ENCODE measurements at places on chromosomes 6 and 20.

DNA sequence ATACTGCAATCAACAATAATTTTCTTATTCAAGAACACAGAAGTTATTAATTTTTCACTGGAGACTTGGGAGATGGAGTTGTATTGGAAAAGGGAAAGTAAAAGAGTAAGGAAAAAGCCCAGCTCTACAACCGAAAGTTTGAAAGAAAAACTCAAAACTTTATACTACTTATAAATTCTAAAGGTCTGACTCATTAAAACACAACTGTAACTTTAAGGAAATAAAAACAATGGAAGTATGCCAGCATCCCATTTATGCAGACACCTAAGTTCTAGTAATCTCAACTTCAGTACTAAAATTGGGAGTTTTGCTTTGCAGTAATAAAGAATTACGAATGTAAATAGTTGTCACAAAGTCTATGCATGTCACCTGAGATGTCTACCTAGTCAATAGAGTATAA lies 80.6 kb downstream of the IRAK1BP1 start:
- peak; percentile 19 for DNase-seq

DNA sequence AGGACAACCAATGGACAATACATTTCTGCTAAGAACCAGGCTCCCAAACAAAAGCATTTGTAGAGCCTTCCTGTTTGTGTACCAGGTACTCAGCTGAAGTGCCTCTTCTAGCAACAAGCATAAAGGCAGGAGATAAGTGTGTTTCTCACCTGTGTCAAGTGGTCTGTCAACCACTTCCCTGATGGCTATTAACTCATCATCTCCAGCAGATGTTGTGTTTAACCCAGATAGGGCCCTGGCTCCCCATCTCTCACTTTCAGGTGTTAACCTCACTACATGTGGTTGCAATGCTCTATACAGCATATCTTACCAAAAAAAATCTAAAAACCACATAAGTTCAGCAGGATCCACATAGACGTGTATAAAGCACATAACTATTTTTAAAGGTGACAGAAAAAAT lies 9.6 kb upstream of the IL17A start:
- DNase-seq, result no peak

- no peak for DNase-seq
These were observed 68.5 kb downstream of the FOXC1 start for GRCh38 chr6:1678201-1678600.

GRCh38 chr6:116411284-116411623 lies 40.5 kb downstream of the DSE start:
- peak; percentile 40 for DNase-seq

- peak; percentile 9 for DNase-seq
These were observed 9.7 kb upstream of the FILIP1 start for GRCh38 chr6:75503291-75503690.

DNA sequence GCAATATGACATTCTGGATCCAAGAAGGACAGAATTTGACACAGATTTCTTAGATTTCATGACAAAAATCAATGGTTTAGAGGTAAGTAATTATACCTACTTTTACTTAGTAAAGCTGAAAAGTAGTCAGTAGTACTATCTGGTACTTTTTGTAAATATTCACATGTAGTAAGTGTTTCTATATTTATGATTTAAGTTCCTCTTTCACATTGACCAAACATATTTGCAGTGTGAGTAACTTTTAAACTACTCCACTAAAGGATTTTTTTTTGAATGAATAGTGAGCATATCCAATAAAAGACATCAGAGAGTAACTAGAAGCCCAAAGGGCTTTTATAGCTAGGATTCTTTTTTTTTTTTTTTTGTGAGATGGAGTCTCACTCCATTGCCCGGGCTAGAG lies 60.8 kb downstream of the DNAH8 start:
- no peak for DNase-seq

GRCh38 chr6:9225441-9225871 lies 790.1 kb upstream of the SLC35B3 start:
- DNase-seq, result peak; percentile 84

- DNase-seq, result peak; percentile 16
These were observed 27.2 kb upstream of the TULP4 start for GRCh38 chr6:158284876-158285655.

GRCh38 chr6:14085176-14085787 lies 32.3 kb upstream of the CD83 start:
- DNase-seq, result peak; percentile 36

DNA sequence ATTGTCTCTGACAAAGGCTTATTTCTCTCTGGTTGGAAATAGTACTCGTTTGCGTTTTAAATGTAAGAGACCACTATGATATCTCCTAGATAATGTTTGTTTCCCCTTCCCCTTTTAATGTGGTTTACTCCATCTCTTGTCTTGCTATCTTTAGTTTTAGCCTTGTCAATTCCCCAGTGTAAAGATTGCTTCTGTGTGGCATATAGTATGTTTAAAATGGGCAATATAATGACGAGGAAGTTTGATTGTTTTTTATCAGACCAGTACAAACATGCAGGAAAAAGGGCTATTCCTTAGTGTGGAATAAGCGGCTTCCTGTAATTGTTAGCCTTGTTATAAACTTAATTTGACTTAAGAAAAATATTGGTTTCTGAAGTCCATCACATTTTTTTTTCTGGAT lies 3.1 kb downstream of the QKI start:
- no peak for DNase-seq

GRCh38 chr20:1185316-1185741 lies 548 bp upstream of the TMEM74B start:
- peak; percentile 15 for DNase-seq

DNA sequence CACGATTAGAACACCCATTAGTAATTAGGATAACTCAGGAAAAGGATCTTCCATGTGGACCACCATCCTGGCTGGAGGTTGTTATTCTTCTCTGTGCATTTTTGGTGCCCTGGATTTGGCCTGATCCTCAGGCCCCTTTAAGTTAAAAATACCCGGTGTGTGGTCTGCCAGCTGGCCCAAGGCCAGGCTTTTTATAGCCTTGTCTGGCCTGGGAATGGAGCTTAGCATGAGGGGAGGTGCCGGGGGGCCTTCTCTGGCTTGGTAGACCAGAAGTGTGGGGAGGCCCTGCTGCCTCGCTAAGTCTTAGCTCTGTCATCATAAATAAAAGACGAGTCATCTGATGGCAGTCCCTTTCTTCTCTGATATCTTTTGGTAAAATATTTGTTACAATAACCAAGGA lies 71.4 kb downstream of the ARID1B start:
- no peak for DNase-seq

GRCh38 chr20:40110311-40110831 lies 578.7 kb downstream of the MAFB start:
- no peak for DNase-seq

- DNase-seq, result no peak
These were observed 40.1 kb downstream of the JAG1 start for GRCh38 chr20:10633718-10634117.

DNA sequence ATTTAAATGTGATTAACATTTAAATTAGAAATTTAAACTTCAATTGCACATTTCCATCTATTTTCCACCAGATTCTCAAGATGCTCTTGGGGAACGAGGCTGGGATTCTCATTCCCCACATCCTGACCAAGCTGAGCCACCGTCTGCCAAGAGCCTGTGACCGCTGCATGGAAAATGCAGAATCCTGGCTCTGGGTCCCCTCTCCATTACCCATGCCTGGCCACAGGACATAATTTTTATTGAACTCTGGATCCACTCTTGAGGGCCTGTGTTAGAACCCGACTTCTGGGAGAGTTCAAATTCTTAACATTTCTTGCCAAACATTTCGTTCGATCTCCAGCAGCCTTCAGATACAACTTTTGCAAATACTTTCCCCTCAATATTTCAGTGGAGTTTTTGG lies 201.6 kb upstream of the SNX9 start:
- DNase-seq, result no peak

- DNase-seq, result no peak
These were observed 64.3 kb upstream of the CD93 start for GRCh38 chr20:23150304-23151007.

DNA sequence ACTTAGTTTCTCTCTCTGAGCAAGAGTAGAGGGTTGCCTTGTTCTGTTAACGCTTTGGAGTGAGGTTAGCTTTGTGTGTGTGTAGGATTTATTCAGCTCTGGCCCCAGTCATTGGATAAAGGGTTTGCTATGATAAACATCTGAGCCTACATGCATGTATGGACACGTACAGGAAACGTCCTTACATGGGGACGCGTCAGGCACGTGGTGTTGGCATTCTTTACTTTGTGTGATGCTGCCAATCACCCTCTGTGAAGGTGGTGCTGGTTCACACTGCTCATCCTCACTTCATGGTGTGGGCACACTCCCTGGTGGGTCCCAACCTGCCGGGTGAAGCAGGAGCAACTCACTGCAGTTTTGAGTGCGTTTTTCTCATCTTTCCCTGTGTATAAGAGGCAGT lies 53.4 kb upstream of the CD93 start:
- DNase-seq, result peak; percentile 97

- DNase-seq, result no peak
These were observed 29.4 kb upstream of the ASF1A start for GRCh38 chr6:118864341-118865099.

- DNase-seq, result peak; percentile 40
These were observed 8.9 kb upstream of the SLC22A1 start for GRCh38 chr6:160112628-160113299.

DNA sequence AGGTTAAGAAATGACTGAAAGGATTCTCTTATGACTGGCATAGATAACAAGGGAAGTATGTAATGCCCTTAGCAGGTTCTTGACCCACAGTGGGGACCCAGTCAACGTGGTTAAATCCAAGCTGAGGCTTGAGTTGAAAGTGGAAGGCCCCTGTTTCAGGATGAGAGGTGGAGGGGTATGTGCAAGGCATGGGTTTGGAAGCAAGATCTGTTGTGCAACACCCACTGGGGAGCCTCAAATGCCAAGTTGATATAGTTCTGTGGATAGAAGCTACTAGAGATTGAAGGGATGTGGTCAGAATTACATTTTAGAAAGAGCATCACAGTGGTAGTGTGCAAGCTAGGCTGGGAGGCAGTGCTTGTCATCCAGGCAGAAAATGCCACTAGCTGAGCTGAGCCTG lies 5.1 kb downstream of the PABPC1L start:
- no peak for DNase-seq

DNA sequence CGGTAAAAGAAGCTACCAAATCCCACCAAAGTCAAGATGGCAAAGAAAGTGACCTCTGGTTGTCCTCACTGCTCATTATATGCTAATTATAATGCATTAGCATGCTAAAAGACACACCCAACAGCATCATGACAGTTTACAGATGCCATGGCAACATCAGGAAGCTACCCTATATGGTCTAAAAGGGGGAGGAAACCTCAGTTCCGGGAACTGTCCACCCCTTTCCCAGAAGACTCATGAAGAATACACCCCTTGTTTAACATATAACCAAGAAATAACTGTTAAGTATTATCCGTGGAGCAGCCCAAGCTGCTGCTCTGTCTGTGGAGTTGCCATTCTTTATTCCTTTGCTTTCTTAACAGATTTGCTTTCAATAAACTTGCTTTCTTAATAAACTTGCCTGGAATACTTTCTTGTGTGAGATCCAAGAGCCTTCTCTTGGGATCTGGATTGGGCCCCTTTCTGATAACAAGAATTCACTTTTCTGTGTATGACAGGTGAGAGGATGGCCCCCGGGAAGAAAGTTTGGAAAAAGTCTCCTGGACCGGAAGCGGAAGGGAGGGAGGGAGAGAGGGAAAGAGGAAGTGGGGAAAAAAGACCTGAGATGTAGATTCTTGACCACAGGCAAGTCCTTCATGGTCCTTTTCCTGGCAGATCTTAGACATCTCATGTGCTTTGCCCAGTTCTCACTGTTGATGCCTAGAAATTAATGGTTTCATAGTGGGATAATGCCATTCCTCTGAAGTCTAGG lies 146.7 kb upstream of the ID4 start:
- DNase-seq, result no peak

DNA sequence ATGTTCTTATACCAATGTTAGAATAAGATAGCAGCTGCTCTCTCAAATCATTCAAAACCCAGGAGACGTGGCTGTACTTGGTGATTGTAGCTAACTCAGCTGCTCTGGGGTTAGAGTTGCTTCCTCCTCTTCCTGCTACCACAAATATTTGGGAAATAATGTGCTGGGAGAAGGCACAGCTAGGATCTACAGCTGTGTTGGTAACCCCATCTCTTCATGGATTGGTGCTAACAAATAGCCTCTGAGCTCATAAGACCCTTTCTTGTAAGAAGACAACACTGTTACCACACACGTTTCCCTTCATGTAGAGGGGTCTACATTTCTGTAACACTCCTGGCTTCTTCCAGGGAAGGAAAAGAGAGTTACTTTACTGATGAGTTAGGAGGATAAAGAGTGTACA lies 911.0 kb upstream of the CITED2 start:
- no peak for DNase-seq

GRCh38 chr20:15487030-15487429 lies 1086.2 kb downstream of the KIF16B start:
- no peak for DNase-seq

- no peak for DNase-seq
These were observed 81.7 kb upstream of the FRMD1 start for GRCh38 chr6:168160506-168161370.

Measured in epithelial cell of esophagus (primary cell).